ENCODE measurements at places on chromosomes 6 and 20.

- no peak for DNase-seq
These were observed 88.9 kb downstream of the SOBP start for GRCh38 chr6:107578642-107579341.

DNA sequence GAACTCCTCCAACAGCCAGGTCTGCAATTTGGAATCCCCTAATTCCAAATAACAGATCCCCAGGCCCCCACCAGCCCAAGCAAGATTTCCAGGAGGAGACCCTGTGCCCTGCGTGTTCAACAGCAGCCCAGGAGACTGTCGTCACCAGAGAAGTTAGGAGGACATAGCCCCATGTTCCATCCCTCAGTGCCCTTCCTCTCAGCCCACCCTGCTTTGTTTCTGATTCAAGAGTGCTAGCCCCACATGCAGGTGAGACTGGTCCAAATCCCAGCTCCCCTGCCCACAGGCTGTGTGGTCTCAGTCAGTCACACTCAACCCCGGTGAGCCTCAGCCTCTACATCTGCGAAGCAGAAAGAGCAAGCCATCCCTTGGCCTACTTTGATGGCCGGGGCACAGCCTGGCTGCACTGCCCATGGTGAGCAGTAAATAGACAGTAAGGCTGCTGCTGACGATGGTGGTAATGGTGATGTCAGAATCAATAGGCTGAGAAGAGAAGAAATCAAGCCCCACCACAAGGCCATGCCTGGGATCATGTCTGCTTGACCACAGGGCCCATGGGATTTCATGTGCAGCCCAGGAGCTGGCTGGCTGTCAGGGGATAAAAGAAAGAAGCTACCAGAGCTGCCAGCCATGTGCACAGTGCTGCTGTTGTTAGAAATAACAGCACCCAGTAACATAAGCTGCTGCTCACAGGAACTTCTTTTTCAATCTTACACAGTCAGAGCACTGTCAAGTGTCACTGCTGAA lies 51.5 kb upstream of the NXT1 start:
- DNase-seq: no peak

- no peak for DNase-seq
These were observed 13.6 kb downstream of the CDC5L start for GRCh38 chr6:44401138-44401537.

DNA sequence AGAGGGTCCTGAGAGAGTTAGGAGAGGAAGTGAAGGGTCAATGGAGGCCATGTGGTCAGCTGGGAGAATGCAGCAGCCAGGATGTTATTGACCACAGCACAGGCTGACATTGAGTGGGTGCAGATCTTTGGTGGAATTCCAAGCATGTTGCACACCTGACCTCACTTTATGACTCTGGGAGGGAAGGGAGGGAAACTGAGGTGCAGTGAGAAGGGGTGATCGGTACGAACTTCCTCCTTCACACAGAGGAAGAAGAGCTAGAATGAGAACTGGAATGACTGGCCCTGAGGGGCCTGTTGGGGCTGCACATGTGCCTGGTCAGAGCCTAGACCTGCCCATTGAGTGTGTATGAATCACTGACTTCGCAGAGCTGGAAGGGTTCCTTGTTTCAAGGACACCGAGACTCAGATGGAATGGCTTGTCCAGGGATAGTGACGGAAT lies 9.8 kb downstream of the FAM83D start:
- no peak for DNase-seq

DNA sequence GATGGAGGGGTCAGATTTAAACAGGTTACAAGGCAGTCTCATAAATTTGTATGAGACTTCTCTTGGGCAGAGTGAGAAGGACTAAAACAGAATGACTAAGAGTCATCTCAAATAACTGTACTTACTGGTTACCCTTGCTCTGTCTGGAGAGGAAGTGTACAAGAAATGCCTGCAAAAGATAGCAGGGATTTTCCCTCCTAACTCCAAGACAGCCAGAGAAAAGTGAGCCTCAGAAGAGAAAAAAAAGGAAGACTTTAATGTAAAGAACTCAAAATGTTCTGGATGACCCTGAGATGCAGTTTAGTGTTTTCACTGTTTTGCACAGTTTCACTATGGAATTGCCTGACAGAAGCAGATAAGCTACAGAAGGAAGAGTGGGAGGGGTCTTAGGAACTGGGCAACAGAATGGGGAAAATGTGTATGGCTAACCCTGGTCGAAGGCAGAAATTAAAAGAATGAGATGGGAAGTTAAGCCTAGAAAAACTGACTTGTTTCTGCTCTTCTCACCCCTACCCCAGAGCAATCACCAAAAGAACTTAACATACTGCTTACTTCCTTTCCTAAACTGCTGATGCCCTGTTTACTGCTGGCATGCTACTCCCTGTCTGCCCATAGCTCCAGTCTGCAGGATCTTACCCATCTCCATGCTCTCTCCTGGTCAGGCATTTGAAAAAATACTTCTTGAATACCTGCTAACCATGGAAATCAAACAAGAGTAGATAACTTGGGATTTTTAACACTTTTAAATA lies 98.1 kb upstream of the MARCKS start:
- no peak for DNase-seq

GRCh38 chr20:50226093-50226974 lies 35.7 kb downstream of the CEBPB start:
- DNase-seq: no peak

DNA sequence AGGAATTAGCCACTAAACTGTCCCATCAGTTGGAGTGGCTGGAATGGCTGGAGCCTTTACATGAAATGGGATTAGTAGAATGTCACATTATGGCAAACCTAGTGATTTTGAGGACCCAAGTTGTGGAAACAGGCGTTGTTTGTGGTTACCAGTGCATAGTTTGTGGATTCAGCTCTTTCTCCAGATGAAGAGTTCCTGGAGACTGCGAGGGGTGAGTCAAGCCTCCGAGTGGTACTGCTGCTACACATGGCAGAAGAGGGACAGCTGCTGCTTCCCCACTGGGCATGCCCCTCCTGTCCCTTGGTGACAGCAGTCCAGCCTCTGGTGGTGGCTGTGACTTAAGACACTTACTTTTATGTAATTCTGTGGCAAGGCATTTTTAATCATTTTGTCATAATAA lies 94.2 kb upstream of the SCP2D1 start:
- DNase-seq: no peak

DNA sequence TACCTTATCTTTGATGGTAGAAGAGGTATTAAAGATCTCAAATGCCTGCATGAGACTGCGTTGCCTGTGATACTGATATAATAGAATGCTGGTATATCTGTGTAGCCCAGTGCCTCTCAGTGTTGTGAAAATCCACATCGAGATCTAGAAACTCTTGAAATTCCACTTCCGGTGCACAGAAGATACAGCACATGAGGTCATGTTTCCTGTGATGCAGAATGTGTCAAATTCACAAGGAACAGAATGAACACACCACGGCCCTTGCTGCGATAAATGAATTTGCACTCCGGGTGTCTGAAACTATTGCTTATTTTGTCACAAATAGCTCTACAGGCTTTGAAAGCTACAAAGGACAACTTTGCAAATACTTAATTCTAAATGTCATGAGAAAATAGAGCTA lies 687.9 kb upstream of the AGPAT4 start:
- no peak for DNase-seq

DNA sequence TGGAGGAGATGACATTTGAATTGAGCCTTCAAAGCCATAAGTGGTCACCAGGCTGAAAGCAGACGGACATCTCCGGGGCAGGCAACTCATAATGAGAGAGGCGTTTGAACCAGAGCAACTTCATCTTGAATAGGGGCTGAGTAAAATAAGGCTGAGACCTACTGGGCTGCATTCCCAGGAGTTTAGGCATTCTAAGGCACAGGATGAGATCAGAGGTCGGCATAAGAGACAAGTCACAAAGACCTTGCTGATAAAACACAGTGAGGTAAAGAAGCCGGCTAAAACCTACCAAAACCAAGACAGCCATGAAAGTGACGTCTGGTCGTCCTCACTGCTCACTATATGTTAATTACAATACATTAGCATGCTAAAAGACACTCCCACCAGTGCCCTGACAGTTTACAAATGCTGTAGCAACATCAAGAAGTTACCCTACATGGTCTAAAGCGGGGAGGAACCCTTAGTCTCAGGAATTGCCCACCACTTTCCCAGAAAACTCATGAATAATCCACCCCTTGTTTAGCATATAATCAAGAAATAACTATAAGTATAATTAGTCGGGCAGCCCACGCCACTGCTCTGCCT lies 194.7 kb upstream of the SOX4 start:
- DNase-seq: no peak

- no peak for DNase-seq
These were observed 79.9 kb downstream of the BMP6 start for GRCh38 chr6:7805850-7806214.

- DNase-seq: no peak
These were observed 14.8 kb downstream of the PEDS1 start for GRCh38 chr20:50138479-50139393.

GRCh38 chr20:5544712-5545111 lies 205.5 kb upstream of the SHLD1 start:
- no peak for DNase-seq

- DNase-seq: no peak
These were observed 228.1 kb upstream of the CEP162 start for GRCh38 chr6:84455511-84456029.

Data from NCI-H1436 treated with DMSO at 0.1 percent for 48 hours (cell line).